Thoracic aorta (tissue), 2 donors: ENCODE measurements at places on chromosomes 6 and 20. TPM values are rescaled to one million over a fixed set of nuclear protein-coding genes. Genes with fewer than 3 reads are reported as not detected.
A peak's percentile ranks its signal among the peaks of the same experiment; 100 is the strongest.

Gene HLA-DOA
- 5.8 TPM for total RNA-seq

Gene SLC26A8
- 0.28 TPM for total RNA-seq

Gene ANKEF1
- 1.1 TPM for total RNA-seq

Gene FAM210B
- total RNA-seq: 37.3 TPM

DNA sequence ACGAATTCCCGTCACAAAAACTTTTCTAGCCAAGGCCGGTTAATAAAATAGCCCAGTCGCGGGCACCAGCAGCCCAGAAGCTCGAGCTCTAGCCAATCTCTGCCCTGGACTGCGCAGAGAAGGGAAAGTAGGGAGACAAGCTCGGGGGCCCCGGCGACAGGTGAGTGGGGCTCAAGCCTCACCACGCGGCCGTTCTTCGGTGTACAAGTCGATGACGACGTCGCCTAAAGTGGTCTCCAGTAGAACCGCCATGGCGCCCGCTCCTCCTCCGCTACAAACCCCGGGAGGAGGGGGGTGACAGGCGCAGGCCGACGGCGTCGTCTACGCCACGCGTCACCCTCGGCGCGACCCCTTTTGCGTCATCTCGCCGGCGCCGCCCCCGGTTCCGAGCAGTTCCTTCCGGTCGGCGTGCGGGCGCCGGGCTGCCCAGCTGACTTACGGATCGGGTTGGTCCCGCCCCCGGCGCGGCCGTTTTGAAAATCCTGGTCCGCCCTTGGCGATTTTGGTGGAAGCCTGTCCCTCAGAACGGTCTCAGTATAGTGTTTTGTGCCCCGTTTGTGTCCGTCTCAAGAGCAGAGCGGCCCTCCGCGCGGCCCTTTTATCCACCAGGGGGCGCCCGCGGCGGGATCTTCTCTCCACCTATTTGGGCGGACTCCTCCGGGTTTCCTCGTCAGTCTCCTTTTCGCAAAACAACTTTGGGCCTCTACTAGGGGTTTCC lies at the start of gene PPIL4:
Gene PPIL4 (minus strand): TSS at position 290 of the 718 bp plus-strand sequence. CDS start 38 bp downstream, at position 252.
- no peaks in the 10 kb centered on the region for H3K27me3 ChIP-seq
- no peaks in the 10 kb centered on the region for H3K36me3 ChIP-seq
- peak; percentile 81 for DNase-seq
- peaks cover 29% of the 10 kb centered on the region for H3K4me1 ChIP-seq
- peak within 1 kb of the TSS; percentile 85 for H3K4me3 ChIP-seq

- no peak for DNase-seq
- H3K4me3 ChIP-seq: no peak overlapping the region
- no peaks in the 10 kb centered on the region for H3K36me3 ChIP-seq
- no peak overlapping the region for H3K27ac ChIP-seq
- H3K4me1 ChIP-seq: no peaks in the 10 kb centered on the region
These were observed 63.9 kb upstream of the GLP1R start for GRCh38 chr6:38984723-38985122.

GRCh38 chr6:99602520-99603420 lies 3.9 kb upstream of the PRDM13 start:
- peak overlapping the region; percentile 67 for H3K4me3 ChIP-seq
- DNase-seq: no peak
- peaks cover 45% of the 10 kb centered on the region for H3K27me3 ChIP-seq
- no peaks in the 10 kb centered on the region for H3K36me3 ChIP-seq
- H3K27ac ChIP-seq: no peak overlapping the region

DNA sequence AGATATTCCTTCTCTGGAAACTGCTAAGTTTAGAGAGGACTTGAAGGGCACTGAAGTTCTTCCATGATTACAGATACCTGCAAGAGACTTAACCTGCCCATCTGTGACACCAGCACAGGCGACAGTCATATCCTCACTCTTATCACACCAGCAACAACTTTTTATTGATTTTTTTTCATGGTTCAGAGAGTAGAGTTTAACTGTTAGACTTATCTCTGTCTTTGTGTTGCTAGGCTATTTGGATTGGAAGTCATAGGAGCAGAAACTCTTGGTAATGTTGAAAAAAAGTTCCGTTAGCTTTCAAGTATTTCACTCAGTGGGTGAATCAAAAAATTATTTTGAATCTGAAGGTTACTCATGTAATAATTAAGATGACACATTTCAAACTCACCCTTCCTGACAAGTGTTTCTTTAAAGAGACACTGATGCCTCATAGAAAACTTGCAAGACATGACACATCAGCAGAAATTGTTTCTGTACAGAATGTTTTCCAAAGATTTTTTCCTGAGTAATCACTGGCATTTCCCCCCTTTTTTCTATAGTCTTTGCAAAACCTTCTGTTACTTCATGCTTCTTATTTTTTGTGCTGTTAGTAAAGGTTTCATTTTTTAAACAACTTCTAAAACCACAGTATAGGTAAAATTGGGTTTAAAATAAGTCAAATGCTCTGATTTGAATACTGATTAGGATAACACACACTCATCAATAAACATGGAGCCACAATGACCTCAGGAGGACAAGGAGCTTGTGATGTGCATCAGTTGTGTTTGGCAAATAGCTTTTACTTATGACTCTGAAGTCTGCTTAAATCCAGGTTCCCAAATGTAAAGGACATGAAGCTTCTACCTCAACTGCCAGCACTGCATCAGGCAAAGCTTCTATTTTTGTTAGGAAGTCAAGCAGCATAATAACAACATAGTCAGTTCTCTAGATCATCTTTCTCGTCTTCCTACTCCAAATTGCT lies 252.9 kb upstream of the MAN1A1 start:
- H3K27me3 ChIP-seq: no peaks in the 10 kb centered on the region
- H3K27ac ChIP-seq: no peak overlapping the region
- H3K36me3 ChIP-seq: no peaks in the 10 kb centered on the region
- no peak for DNase-seq
- no peaks in the 10 kb centered on the region for H3K4me1 ChIP-seq

- DNase-seq: no peak
- H3K27ac ChIP-seq: no peak overlapping the region
- no peak overlapping the region for H3K4me3 ChIP-seq
- no peaks in the 10 kb centered on the region for H3K27me3 ChIP-seq
These were observed 9.0 kb upstream of the FAM110A start for GRCh38 chr20:824490-824889.

DNA sequence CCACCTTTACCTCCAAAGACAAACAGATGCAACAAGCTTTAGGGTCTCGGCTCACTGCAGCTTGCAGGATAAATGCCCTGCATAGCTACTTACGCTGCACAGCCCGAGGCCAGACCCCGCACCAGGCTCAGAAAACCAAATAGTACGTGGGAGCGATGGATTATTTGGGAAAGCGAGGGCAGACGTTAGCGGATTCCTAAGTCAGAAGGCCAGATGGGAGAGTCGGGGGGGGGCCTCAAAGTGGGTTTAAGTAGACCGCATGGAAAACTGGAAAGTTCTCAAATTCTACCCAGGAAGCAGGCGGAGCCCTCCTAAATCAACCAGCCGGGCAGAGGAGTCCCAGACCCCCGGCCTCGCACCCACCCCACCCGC lies 382 bp downstream of the SFT2D1 start:
- DNase-seq: no peak
- H3K27me3 ChIP-seq: no peaks in the 10 kb centered on the region
- peaks cover 48% of the 10 kb centered on the region for H3K4me1 ChIP-seq

DNA sequence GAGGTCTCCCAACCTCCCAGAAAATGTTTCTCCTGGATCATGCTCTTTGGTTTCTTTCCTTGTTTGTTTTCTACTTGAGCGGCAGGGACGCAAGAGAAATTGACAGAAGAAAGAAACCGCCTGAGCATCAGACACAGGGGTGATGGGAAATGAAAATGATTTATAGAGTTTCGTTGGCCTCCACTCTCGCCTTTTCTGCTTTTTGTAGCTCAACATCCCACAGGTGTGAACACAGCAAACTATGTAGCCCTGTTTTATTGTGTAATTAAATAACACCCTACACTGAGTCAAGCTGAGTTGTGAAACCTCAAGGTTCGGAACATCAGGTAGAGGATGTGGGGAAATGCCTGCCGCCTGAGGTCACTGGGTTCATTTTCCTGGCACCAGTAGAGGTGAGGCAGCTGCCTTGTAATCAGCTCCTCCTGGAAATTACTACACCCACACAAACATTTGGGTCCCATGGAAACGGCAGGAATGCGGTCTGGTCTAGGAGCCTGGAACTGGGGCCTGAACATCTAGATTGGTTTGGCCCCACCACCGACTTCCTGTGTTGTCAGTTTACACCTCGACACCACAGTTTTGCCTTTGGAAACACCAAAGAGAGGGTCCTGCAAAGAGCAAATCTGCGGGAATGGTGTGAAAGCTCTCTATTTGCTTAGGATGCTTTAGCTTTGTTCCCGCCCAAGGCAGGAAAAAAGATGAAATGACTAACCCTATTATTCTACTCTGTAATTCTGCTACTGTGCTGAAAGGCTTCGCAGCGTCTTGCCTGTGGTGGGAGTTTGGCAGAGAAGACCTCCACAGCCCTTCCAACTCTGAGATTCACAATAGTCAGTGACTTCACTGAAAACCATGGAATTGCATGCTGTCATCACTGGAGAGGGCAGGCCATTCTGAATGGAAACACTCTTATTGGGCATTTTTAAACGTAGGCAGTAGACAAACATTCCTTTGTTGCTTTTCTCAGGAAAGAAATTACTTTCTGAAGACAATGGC lies 53.0 kb downstream of the ADAT2 start:
- H3K27me3 ChIP-seq: no peaks in the 10 kb centered on the region
- no peaks in the 10 kb centered on the region for H3K36me3 ChIP-seq
- H3K4me3 ChIP-seq: no peak overlapping the region

GRCh38 chr6:776528-776931 lies 83.6 kb upstream of the EXOC2 start:
- no peak overlapping the region for H3K27ac ChIP-seq
- H3K4me1 ChIP-seq: no peaks in the 10 kb centered on the region
- no peak overlapping the region for H3K4me3 ChIP-seq

GRCh38 chr6:17349427-17349826 lies 44.0 kb upstream of the CAP2 start:
- no peaks in the 10 kb centered on the region for H3K36me3 ChIP-seq
- H3K4me3 ChIP-seq: no peak overlapping the region
- no peak for DNase-seq
- H3K27me3 ChIP-seq: no peaks in the 10 kb centered on the region
- H3K4me1 ChIP-seq: no peaks in the 10 kb centered on the region

- no peaks in the 10 kb centered on the region for H3K4me1 ChIP-seq
- no peaks in the 10 kb centered on the region for H3K27me3 ChIP-seq
- H3K36me3 ChIP-seq: no peaks in the 10 kb centered on the region
- H3K4me3 ChIP-seq: no peak overlapping the region
These were observed 47.6 kb downstream of the CPNE5 start for GRCh38 chr6:36791521-36792135.

DNA sequence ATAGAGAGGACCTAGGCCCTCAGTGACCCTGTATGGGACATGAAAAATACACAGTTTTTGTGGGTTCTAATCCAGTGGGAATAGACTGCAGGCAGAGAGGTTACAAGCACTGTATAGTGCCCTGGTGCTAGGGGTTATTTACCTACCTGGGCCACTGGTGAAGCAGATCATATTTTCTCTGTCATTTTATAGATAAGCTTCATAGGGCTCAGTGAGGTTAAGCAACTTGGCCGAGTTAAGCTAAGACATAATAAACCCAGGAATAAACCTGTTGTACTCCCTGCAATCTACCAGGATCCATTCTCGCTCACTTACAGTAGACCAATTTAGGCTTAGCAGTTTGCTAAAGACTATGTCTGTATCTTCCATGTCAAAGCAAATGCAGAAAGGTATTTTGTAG lies 340.6 kb upstream of the KHDRBS2 start:
- DNase-seq: no peak
- H3K36me3 ChIP-seq: no peaks in the 10 kb centered on the region
- H3K4me1 ChIP-seq: no peaks in the 10 kb centered on the region
- H3K27me3 ChIP-seq: no peaks in the 10 kb centered on the region
- no peak overlapping the region for H3K4me3 ChIP-seq
